H7 (cell line): ENCODE measurements at places on chromosomes 5 and 9. TPM values are rescaled to one million over a fixed set of nuclear protein-coding genes. Genes with fewer than 3 reads are reported as not detected.
A peak's percentile ranks its signal among the peaks of the same experiment; 100 is the strongest.

- peak; percentile 5 for DNase-seq
These were observed 69.8 kb downstream of the ASTN2 start for GRCh38 chr9:117344892-117345660.

DNA sequence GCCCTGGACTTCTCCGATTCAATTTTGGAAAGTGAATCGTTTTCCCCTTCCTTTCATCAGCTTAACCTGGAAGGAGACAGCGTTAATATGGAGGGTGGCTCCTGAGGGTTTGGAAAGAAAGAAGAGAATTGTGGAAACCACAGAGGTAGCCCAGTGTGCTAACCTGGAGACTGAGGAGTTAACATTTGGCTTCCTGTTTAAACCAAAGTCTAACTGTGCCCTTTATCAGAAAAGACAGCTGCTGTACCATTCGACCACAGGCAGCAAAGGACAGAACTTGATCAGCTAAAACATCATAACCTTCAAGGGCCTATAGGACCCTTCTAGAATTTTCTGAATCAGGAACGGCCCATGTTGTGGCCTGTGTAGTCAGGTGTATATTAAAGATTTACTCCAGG is 735 bp downstream of the IDNK start:
- no peak for DNase-seq

DNA sequence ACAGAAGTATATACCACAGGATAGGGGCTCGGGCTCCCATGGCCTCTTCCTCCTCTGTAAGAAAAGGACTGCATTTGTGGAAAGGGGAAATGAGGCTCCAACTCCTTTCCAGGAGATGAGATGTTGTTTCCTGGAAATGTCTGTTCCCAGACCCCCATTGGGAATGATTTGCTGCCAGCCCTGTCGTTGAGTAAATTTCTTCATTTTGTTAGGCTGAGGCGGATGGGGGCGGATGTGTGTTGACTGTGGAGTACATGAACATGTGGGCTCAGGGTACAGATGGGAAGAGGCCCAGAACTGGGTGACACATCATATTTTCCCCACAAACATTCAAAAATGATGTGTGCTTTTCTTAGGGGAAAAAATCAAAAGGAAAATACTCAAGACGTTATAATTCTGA is 28.8 kb upstream of the TNFAIP8 start:
- DNase-seq, result no peak

CTNNA1 gene
- 352 and 397 TPM in 2 replicates for total RNA-seq

RFESD gene
- total RNA-seq, result 3.3 and 4.2 TPM in 2 replicates

ZFP2 gene
- 0.28 and 1.3 TPM in 2 replicates for total RNA-seq
